ENCODE measurements at places on chromosomes 5 and 9. TPM values are rescaled to one million over a fixed set of nuclear protein-coding genes. Genes with fewer than 3 reads are reported as not detected.

The DDX4 gene
- not detected for total RNA-seq

The MACIR gene
- total RNA-seq, result 9.4 TPM

The RANBP3L gene
- not detected for total RNA-seq

The TTC23L gene
- total RNA-seq, result not detected

The CBY3 gene
- not detected for total RNA-seq

The ENTR1 gene
- total RNA-seq, result 30.0 TPM

All from dermis blood vessel endothelial cell (primary cell).